ENCODE measurements at places on chromosomes 6 and 20. TPM values are rescaled to one million over a fixed set of nuclear protein-coding genes. Genes with fewer than 3 reads are reported as not detected.

GRCh38 chr6:157443066-157443800, 62.2 kb downstream of the ZDHHC14 start:
- no peak for DNase-seq

- DNase-seq: no peak
Measured at GRCh38 chr6:117906507-117906957, 532 bp upstream of the SLC35F1 start.

DNA sequence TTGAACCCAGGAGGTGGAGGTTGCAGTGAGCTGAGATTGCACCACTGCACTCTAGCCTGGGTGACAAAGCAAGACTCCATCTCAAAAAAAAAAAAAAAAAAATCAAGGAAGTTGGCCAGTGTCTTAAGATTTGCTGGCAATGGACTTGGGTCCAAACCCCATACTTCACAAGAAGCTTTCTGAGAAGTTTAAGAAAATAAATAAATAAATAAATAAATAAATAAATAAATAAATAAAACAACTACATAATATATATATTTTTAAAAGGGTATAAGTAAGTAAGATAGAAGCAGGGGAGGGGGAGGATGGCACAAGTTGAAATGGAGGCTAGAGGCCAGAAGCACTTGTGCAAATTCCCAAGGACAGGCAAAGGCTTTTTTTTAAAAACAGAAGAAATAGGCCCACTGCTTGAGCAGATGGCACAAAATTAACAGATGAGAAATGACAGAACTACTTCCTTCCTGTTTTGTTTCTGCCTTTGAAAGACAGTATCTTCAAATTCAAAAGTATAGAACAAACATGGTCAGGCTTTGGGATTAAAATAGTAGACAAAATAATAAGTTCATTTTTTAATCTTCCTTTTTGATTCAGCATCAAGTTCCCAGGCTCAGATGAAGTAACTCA, 287.7 kb downstream of the ALDH8A1 start:
- no peak for DNase-seq

DNA sequence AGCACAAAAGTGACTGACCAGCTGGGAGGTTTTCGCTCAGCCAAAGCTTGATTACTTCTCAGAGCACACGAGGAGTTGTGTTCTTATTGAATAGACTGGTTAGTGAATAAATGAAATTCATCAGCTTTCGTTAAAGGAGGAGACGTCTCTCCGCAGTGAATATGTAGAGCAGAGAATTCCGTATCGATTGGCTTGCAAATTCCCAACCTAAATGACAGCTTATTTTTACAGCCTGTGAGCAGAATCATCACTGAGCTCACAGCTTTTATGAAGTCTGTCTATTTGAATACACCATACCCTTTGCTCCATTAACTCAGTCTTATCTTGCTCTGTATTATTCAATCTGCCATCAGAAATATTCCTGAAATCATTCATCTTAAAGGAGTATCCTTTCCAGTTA, 192.7 kb downstream of the SASH1 start:
- DNase-seq: no peak

DNA sequence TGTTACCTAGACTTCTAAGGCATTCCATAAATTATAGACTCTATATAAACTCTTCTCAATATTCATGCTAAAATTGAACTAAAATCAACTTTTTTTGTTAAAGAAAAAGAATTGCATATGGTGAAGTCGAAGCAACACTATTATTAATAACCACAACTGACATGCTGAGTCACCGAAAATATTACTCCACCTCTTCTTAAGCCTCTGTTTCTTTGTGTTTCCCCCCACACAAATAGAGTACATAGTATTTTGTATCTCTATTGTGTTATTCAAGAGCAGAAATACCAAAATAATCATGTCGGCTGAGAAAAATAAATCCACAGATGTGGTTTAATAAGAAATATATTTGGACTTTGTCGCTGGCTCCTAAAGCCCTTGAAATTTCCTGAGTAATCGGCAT, 23.8 kb downstream of the TFB1M start:
- DNase-seq: no peak

The GTSF1L gene
- not detected for total RNA-seq
